ENCODE measurements at places on chromosomes 12 and 14.

DNA sequence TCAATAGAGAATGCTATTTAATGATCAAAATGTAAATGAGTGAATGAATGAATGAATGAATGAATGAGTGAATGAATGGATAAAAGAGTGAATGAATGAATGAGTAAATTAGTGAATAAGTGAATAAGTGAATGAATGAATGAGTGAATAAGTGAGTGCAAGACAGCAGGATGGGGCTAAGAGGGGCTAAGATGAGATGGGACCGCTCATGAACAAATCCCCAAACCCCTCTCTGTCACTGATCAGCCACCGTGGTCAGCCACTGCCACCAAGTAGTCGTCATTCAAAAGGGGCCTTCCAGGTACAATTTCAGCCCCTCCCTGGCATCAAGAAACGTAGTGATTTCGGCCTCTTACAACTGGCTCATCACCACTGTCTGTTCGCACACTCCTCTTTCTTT lies 79.2 kb downstream of the BCL11B start:
- no peak for DNase-seq

- DNase-seq: no peak
Measured at GRCh38 chr12:129903956-129904829, at the start of gene TMEM132D. Gene TMEM132D, minus strand, starts transcription at chr12:129904025.

DNA sequence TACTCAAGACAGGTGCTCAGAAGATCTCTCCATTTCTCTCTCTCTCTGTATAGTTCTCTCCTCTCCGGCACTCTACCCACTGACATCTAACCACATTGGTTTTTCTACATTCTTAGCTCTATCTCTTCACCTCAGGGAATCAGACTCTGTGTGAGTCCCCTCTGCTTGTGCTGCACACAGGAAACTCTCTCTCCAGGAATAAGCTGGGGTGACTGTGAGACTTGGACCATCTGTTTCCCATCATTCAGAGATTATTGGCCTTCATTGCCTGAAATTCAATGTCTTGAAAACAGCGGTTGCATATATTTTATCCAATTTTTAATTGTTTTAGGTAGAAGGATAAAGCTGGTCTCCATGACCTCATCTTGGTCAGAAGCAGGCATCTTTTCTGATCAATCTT lies 105.0 kb downstream of the SLC35F4 start:
- DNase-seq: no peak

DNA sequence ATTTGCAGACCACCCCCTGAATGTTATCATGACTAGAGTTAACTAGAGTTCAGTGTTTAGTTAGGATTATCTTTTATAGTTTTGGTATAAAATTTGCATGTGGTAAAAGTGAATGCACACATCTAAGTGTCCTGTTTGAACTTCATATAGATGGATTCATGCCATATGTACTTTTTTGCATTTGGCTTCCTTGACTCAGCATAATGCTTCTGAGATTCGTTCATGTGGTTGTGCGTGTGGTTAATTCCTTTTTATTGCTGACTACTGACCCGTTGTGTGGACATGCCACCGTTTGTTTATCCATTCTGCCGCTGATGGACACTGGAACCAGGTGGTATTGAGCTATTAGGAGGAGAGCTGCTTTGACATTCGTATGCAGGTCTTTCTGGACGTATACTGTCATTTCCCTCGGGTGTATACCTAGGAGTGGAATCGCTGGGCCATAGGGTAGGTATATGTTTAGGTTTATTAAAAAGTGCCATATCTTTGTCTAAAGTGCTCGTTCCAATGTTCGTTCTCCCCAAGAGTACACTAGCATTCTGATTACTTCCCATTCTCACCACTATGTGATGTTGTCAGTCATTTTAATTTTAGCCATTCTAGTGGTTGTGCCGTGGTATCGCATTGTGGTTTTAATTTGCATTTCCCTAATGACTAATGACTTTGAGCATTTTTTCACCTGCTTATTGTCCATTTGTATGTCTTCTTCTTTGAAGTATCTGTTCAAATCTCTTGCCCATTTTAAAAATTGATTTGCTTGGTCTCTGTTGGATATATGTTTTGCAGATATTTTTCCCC lies 37.7 kb downstream of the RIN3 start:
- DNase-seq: no peak

All from stimulated activated CD4-positive, alpha-beta T cell treated with anti-CD3 and anti-CD28 coated beads, Interleukin-12 subunit alpha, Interleukin-12 subunit beta, amount 100 ng/mL, for 48 hours (primary cell).